Caki2 (cell line): ENCODE measurements at places on chromosomes 13 and 19.

GRCh38 chr13:99395436-99395835, 88.2 kb upstream of the GPR183 start:
- DNase-seq = no peak

DNA sequence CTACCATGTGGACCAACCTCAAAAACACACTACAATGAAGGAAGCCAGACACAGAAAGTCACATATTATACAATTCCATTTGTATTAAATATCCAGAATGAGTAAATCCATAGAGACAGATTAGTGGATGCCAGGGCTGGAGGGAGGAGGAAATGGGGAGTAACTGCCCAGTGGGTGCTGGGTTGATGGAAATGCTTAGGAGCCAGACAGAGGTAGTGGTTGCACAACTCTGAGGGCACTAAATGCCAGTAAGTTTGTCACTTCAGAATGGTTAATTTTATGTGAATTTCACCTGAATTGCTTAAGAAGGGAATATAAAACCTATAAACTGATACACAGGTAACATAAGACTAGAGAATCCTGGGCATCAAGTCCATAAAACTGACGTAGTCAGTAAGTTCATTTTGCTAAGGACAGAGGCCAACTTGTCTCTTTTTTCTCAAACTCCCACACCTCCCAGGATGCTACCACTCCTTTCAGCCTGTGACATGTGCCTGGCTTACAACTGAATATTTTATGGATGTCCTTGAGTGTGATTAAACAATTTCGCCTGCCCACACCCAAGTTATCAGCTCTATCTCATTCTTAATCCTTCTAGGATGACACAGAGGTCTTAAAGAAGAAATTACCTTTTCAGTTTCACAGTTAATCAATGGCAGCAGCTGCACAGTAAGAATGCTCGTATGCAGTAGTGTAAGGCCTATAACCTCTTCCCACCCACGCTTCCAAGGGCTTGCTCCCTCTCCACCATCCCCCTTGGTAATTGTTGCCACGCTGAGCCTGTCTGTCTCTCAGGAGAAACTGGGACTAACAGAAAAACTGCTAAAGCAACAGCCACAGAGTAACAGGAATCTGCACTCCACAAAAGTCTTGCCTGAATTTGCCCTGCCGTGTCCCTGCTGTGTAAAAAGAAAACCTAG, 5.9 kb upstream of the MLNR start:
- no peak for DNase-seq

- DNase-seq = no peak
These were observed 13.6 kb downstream of the POLR1D start for GRCh38 chr13:27635266-27635665.

- no peak for DNase-seq
These were observed 25.3 kb upstream of the MEDAG start for GRCh38 chr13:30880856-30881155.

- DNase-seq = no peak
These were observed 698 bp downstream of the BLOC1S3 start for GRCh38 chr19:45179072-45179891.
